ENCODE measurements at places on chromosomes 4 and X.

DNA sequence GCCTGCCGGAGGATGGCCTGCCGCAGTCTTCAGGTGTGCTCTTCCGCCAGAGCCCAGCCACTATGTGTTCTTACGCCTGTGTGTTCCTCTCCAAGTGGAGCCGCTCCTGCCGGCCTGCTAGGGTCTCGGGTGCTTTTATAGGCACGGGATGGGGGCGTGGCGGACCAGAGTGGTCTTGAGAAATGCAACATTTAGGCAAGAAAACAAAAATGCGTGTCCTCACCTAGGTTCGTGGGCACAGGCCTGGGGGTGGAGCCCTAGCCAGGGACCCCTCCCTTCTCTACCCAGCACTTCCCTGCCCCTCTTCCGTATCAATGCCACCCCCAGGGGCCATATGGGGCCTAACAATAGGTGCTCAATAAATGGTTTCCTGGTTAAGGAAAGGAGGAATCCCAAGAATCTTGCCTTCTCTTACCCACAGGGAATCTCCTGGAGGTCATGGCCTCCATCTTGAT, 34.4 kb upstream of the LRBA start:
- no peak for DNase-seq

GRCh38 chr4:17096692-17097091, 198.2 kb upstream of the LDB2 start:
- DNase-seq: no peak

DNA sequence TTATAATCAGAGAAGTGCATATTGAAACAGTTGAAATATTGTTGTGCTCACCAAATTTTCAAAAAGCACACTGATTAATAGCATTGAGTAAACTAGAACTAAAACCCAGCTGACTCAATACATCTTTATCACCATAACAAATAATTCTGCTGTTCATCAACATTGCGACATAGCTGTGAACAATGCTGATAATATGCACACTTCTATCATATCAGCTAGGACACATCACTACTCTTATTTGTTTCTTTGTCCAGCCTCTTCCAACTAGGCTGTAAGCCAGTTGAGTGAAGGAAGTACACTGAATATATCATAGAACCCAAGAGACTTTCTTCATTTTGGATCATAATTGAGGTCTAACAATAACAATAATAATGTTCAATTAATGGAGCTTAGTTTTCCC, 349.7 kb downstream of the IQCM start:
- no peak for DNase-seq

DNA sequence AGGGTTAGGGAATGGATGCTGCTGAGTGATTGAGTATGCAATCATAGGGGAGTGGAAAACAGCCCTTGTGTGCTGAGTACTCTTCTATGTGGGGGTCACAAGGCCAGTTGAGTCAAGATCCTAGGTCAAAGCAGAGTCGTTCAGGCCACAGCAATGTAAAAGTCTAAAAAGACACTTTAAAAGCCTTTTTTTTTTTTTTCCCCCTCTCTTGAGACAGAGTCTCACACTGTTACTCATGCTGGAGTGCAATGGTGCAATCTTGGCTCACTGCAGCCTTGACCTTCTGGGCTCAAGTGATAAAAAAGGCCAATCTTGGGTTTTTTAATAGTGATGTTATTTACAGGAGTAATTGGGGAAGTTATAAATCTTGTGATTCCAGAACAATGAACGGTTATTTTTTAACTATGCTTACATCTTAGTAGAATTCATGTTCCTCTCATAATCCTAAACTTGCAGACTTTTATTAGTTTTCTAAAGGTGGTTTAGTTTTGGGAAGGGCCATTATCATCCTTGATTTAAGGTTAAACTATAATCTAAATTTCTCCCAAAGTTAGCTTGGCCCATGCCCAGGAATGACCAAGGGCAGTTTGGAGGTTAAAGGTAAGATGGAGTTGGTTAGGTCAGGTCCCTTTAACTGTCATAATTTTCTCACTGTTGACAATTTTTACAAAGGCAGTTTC, 82.2 kb upstream of the BMP2K start:
- DNase-seq: no peak

- DNase-seq: no peak
These were observed 2282.6 kb downstream of the ARAP2 start for GRCh38 chr4:33961761-33962160.

DNA sequence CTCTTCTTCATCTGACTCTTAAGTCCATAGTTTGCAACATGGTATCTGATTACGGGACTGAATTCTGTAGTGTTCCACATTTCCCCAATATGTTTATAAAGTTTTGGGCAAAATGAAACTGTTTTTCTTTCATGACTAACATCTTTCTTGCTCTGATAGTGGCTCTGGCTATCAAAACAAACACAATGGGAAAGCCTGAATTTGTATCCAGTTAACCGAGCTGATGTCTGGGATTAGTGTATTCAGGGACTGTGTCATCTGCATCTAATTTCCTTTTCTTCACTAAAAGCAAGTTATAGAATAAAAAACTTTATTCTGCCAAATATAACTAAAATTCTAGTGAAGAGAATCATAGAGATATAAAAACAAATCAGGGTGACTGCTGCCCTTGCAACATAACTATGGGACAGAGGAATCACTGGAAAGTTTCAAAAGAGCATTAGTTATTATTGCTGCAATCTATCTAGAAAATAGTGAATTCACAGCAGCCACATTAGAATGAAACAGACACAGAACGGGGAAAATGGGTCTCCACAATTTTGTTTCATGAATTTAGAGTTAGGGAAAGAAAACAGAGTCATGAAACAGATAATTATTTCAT, 61.3 kb downstream of the ANTXR2 start:
- DNase-seq: no peak

DNA sequence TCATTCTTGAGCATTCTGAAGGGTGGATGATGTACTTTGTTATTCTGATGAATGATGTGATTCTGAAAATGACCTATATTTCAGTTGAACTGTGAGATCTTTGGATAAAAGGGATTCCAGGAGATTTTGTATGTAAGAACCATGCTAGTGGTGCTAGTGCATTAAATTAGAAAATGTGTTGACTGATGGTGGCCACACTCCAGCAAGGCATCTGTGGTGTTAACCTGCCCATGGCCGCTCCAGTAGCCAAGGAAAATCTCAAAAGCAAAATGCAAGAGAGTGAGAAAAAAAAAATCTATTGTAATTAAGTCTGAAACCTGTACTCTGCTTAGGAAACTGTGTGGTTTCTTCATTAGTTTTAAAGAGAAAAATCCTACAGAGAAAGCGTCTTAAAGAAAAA, 93.5 kb downstream of the WWC2 start:
- DNase-seq: no peak

DNA sequence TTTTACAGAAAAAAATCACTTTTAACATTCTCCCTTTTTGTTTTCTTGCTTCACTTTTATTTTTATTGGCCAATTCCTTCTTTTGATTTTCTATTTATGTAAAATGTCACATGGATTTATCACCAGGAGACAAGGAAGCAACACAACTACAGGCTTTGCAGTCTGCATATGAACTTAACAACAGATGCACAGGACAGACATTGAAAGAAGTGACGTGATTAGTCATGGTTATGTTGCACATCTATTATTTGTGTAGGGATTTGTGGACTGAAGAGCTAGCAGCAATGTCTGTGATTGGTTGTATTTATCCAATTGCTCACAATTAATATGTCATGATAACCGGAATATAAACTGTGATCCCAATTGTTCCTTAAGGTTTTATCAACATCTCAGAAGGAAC, 147.8 kb upstream of the KLF3 start:
- no peak for DNase-seq

DNA sequence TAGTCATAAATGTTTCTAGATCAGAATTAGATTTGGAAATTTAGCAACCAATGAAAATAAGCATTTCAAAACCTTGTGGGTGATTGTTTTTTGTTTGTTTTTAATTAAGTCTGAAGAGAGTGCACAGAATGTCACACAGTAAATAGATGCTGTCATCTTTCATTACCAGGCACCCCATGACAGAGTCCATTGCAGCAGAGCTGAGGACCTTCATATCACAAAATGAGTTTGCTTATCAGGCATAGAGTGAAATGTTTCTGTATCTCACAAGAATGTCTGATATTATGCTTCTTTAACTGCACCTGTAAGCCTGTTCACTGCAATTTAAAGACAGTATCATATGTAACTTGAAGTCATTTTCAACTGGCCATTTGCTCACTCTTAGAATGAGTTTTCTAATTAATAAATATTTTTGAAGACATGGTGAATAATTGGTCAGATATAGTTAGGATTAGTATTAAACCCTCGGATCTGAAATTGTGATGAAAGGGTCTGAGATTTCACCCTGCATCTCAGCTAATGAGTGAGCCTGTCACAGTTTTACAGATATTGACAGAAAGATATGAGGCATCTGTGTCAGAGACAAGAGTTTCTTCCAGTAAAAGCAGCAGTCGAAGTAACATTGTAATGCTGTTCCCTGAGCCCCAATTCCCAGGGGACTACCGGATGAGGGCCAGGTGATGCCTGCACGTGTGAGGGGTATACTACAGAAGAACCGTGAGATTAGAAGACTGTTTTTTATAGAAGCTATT, 416.4 kb downstream of the CCSER1 start:
- no peak for DNase-seq

GRCh38 chr4:86957215-86957614, 22.4 kb downstream of the AFF1 start:
- no peak for DNase-seq

DNA sequence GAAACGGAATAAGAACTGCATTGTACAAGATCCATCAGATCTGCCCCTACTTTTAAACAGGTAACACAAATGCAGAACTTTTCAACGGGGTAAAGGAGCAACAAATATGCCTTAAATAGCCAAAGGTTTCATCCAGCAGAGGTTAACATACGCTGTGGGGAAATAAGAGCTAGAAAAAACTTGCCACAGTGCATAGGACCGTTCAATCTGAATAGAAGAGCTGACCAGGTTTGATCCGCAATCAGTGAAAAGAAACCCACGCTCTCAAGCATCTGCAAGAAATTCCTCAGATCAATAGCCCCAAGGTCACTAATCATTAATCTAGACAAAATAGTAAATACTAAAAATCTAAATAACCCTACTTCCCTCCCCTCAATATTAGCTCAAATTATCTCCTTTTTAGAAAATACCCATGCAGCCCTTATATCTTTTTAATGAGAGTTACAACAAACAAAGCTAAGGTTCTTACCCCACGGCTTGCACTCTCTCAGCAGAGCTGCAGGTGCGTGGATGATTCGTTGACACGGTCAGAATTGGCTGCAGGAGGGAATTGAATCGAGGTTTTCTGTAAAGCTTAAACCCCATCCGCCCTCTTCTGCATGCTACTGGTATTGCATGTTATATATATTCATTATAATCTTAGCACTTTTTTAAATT, at the start of gene TLR10:
TLR10 (minus strand) TSS at position 539 of the 657 bp plus-strand sequence. CDS start 7,400 bp downstream, outside the sequence.
- peak; percentile 70 for DNase-seq

- no peak for DNase-seq
These were observed 124.4 kb downstream of the ZNF827 start for GRCh38 chr4:145814246-145814645.

GRCh38 chr4:152104901-152105357, 344.1 kb upstream of the GATB start:
- DNase-seq: no peak

GRCh38 chr4:76950956-76951671, 1.6 kb downstream of the SEPTIN11 start:
- DNase-seq: peak; percentile 48

DNA sequence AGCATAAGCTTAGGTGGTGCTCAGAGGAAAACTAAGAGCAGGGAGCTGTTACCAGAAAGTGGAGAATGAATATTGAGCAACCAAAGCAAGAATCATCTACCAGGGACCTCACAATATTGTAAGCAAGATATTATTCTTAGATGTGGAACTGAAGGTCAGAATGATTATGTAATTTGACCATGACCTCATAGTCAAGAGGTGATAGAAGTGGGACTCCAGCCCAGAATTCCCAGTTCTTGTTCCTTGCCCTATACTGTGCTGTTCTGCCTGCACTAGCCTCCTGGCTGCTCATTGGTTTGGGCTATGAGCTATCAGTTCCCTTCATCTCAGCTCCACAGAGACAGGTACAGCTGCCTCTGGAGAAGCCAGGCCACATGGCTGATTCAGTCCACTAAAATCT, 229.4 kb downstream of the LDB2 start:
- DNase-seq: no peak

Data from HAP-1 (cell line).